ENCODE measurements at places on chromosomes 11 and 22.

- DNase-seq = no peak
Observed at GRCh38 chr11:67998150-67999045, 5.5 kb downstream of the UNC93B1 start.

DNA sequence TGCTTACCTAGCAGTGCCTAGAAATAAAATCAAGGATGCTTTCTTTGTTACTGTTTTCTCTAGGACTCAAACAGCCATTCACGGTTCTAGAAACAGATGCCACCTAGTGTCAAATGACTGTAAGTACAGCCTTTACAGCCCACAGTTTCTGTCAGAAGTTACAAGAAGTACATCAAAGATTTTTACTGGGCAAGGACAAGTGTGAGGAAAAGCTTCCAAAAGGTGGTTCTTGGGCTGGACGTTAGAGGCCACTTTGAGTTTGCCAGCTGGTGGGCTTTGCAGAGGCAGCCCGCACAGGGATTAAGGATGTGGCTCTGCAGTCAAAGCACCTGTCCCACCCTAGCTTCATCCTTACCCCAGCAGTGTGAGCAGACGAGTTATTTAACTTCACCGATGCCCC is 6.9 kb downstream of the KMT5B start:
- peak; percentile 59 for DNase-seq

- no peak for DNase-seq
Observed at GRCh38 chr11:3353066-3353465, 25.9 kb downstream of the ZNF195 start.

DNA sequence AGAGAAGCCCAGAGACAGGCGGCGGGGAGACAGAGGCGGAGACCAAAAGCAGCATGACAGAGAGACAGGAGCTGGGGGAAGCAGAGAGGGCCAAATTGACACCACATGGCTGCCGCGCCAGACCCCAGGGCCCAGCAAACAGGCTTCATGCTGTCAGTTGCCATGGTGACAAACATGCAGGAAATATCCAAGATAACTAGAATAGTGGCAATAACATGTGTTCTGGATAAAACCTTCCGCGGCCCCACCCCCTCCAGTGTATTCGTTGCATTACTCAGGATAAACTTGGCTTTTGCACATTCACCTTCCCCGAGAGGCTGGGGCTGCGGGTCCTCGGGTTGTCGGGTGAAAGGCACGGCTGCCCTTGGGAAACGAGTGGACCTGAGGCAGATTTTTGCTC is 49.9 kb upstream of the CDON start:
- DNase-seq = no peak

GRCh38 chr22:46297151-46297812 is 612 bp downstream of the GTSE1 start:
- no peak for DNase-seq

DNA sequence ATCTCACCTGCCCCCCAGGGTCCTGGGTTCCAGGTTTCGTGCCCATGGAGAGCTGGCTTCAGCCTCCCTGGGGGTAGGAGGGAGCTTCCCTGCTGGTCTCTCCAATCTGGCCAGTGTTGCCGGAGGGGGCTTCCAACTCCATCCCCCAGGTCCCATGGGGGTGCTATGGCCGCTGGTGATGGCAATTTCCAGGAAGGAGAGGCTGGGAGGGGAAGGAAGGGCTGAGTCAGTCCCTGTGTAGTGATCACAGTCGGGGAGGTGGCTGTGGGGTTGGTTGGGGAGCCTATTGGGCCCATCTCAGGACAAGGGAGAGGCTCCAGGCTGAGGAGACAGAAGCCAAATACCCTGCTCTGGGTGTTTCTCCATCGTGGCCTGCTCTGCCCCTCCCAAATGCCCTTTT is 5.7 kb upstream of the CDC42EP2 start:
- no peak for DNase-seq

DNA sequence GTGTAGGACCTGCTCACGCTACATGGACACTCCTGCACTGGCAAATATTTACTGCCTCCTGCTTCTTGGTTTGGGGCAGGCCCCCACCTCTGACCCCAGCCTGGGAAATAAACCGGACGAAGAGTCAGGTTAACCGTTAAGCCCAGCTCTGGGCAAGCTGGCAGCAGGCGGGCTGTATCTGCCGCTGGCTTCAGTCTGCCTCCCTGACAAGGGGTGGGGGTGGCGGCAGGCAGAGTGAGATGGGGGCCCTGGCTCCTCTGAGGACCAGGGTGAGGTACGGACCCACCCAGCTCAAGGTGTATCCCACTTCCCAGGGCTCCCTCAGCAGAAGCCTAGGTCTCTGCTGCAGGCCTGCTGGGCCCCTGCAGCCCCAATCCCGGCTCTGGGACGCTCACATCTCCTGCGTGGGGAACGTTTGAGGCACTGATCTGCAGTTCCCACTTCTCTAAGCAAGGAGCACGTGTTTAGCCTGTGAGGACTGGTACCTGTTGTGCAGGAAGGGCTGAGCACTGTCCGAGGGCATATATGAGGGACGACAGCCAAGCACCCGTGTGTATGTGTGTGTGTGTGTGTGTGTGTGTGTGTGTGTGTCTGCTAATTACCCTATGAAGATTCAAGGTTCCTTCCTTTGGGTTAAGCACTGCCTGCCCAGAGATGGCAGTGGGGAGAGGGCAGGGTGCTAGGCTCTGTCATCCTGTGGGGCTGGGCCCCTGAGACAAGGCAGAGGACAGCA is 1.1 kb upstream of the LRRC75B start:
- DNase-seq = no peak

GRCh38 chr22:31945971-31946680 is 1.8 kb downstream of the YWHAH start:
- DNase-seq = no peak

DNA sequence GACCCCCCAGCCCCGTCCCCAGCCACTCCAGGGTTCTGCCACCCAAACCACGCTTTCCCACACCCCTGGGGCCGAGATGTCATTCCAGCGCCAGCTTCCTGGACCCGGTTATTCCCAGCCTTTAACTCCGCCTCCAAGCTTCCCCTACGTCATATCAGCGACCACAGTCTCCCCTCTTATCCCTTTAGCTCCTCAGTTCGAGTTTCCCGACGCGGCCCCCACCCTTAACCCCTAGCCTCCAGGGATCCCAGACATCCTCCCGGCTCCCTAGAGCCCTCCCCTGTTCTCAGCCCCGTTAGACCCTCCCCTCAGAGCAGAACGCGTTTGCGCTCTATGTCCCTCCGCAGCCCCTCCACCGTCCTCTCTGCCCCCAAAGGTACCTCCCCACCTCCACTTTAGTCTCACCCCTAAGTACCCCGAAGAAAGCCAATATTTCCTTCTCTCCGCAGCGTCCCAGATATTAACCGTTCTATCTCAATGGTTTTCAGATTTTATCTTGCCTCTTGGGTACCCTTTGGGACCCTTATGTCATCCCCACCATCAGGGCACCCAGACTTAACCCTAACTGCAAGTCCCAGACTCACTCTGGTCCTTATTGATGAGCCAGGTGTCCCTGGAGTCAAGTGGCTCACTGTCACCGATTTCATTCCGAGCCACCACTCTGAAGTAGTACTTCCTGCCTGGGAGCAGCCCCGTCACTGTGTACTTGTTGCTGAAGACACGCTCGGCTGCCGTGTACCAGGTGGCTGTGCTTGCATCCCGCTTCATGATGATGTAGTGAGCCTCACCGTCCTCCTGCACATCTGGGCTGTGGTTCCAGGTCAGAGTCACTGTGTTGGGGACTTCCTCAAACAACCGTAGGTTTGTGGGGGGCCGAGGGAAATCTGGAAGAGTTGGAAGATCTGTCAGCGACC is 8.0 kb downstream of the TMEM86A start:
- DNase-seq = no peak

- no peak for DNase-seq
Observed at GRCh38 chr11:121437686-121438078, 14.4 kb upstream of the SORL1 start.

DNA sequence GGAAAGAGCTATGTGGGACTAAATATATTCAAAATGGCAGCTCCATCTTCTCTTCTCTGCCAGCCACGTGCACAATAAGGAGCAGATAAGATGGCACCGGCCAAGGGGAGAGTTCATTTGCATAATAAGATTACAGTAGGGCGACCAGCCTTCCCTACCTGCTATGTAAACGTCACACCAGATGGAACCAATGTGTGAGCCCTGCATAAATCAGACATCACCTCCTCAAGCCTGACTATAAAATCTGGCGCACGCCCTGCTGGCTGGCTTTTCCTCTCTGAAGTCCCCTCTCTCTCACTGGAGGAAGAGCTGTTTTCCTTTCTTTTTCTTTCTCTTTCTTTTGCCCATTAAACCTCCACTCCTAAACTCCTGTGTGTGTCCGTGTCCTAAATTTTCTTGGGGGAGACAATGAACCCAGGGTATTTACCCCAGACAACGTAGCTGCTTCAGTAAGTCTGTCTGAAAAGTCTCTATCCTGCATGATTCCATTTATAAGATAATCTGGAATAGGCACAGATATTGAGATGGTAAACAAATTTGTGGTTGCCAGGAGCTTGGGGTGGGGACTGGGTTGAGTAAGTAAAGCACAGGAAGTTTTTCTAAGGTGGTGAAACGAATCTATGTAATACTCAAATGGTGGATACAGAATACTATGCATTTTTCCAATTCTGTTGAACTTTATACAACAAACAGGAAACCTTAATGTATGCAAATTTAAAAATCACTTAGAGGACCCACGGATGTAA is 670.0 kb upstream of the KIRREL3 start:
- DNase-seq = no peak

GRCh38 chr11:121522043-121522941 is 69.5 kb upstream of the SORL1-AS1 start:
- no peak for DNase-seq

DNA sequence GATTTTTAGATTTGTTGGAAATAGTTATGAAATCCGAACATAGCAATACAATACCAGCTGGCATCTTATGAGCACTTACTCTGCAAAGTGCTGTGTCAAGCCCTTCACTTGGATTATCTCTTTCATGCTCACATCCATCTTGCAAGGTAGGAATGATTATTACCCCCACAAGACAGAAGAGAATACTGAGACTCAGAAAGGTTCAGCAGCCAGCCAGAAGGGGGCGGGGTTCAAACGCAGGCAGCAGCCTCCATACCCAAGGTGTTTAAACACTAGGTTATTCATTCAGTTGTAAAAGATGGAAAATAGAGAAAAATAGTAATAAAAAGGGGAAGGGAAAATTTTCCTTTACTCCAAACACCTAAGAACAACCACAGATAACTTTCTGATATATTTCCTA is 158.5 kb downstream of the CCDC34 start:
- no peak for DNase-seq

GRCh38 chr11:35246745-35247144 is 107.8 kb downstream of the CD44 start:
- no peak for DNase-seq

DNA sequence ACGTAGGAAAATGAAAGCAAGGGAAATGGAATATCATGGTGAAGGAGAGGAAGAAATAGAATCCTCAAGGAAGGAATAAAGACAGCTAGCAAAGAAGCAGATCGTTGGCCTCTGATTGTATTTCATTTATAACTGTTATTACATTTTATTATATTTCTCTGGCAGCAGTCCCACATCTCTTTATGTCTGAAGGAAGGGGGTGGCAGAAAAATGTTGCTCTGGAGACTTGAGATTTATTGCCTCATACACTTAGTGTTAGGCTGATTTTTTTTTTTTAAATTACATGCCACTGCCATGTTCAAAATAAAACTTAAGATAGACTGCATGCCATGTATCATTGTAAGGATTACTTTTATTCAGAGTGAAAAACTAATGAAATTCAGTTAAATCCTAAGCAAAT is 971.7 kb upstream of the CHORDC1 start:
- no peak for DNase-seq

- no peak for DNase-seq
Observed at GRCh38 chr11:65593518-65594414, 1.8 kb downstream of the KCNK7 start.

DNA sequence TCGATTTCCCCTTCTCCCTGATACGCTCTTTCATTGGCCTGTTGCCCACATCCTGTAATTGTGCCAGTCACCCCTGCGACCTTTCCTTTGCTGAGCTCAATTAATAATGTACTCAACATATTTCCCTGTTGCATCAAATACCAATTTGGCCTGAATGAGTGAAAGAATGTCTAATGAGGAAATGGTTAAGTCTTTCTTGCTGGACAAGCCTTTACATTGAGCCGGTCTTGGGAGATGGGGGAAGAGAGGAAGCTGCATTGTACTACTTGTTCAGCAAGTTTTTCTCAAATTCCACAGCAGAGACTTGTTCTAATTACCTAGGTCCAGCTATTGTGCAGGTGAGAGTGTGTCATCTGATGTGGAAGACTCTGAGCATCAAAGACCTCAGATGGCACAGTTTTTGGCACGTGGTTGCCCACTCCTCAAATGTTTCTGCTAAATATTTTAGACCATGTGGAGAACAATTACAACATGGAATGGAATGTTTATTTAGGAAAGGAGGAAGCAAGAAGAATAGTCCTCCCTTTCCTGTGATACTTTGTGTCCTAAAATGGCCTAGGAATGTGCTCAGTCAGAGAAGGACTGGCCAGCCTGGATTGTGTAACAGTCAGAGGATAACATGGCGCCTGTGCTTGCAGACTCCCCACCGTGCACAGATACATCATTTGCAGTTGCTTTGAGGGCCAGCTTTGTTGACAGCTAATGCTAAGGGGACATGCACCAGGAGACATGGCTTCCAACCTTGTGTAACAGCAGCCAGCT is 129.5 kb upstream of the E2F8 start:
- no peak for DNase-seq

DNA sequence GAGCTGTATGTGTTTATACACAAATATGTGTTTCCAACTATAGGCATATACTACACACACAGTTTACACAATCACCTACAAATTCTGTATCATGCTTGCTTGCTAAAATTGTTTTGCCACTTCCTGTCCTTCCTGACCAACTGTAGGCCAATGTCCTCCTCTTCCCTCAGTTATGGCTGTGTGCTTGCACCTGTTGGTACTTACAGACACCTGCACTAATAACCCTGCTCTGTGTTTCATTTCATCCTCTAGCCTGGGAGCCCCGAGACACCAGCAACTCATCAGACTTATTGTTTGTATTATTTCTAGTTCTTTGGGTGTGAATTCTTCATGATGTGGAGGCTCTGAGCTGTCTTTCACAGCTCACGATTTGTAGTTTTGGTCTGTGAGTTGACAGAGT is 1.8 kb upstream of the NCF4 start:
- DNase-seq = no peak

GRCh38 chr22:37803195-37803638 is 4.5 kb upstream of the GCAT start:
- DNase-seq = no peak

DNA sequence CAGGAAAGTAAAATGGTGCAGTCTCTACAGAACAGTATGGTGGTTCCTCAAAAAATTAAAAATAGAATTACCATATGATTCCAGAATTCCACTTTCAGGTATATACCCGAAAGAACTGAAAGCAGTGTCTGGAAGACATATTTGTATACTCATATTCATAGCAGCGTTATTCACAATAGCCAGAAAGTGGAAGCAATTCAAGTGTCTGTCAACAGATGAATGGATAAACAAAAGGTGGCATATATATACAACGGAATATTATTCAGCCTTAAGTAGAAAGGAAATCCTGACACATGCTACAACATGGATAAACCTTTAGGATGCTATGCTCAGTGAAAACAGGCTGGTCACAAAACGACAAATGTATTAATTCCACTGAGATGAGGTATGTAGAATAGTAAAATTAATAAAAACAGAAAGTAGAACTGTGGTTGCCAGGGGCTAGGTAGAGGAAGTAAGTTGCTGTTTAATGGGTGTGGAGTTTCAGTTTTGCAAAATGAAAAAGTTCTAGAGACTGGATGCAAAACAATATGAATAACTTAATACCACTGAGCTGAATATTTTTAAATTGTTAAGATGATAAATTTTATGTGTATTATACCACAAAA is 14.5 kb downstream of the SAA1 start:
- no peak for DNase-seq

GRCh38 chr22:17911887-17912286 is 112.5 kb downstream of the MICAL3 start:
- DNase-seq = no peak
